ENCODE measurements at places on chromosomes 1 and 21. TPM values are rescaled to one million over a fixed set of nuclear protein-coding genes. Genes with fewer than 3 reads are reported as not detected.

Gene DNM3
- total RNA-seq, result 3.9 TPM

Gene KLHDC8A
- 46.7 TPM for total RNA-seq

Gene CACNA1S
- total RNA-seq, result 0.07 TPM

Gene CSRP1
- total RNA-seq, result 1.5 TPM

Gene FCRL6
- not detected for total RNA-seq

Gene PRPF38B
- total RNA-seq, result 58.5 TPM

Gene KRTAP7-1
- not detected for total RNA-seq

Gene WNT9A
- 0.54 TPM for total RNA-seq

Gene AJAP1
- total RNA-seq, result 1.4 TPM

Gene RAB13
- 90.9 TPM for total RNA-seq

Gene COL6A2
- total RNA-seq, result 17.8 TPM

Gene OR2C3
- total RNA-seq, result not detected

Gene KANK4
- 5.4 TPM for total RNA-seq

Gene MYBPH
- not detected for total RNA-seq

Gene ATP1B1
- 26.5 TPM for total RNA-seq

Gene CDA
- not detected for total RNA-seq

Gene PTCH2
- 2.0 TPM for total RNA-seq

Gene CCDC185
- total RNA-seq, result not detected

Gene SMYD3
- total RNA-seq, result 24.2 TPM

Gene CYP4A11
- total RNA-seq, result not detected

Gene CTTNBP2NL
- total RNA-seq, result 39.0 TPM

Gene ADGRL2
- total RNA-seq, result 168 TPM

Measured in neural crest cell (in vitro differentiated cells).